ENCODE measurements at places on chromosomes 7 and 10.

DNA sequence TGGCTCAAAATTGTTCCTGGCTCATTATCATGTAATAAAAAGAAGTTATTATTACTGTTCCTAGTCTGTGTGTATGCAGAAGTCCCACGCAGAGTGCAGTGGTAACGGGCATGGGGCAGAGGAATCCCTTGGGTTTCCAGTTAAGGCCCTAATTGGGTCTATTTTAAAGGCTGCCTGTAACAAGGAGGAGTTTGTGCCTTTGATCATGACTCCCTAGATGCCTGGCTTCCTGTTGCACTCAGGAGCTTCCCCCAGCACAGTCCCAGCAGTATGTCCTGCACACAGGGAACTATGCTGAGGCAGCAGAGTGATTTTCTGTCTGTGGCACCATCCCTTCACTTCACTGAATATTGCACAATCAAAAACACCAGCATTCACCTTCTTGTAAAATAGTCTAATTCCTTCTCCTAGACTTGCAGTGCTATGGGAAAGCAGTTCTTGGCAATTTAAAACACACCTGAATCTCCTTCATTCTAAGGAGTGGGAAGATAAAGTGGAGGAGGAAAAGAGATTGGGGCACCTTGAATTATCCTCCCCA, 22.9 kb downstream of the SORCS1 start:
- no peak for DNase-seq

- no peak for DNase-seq
Measured at GRCh38 chr7:40283391-40283790, 148.6 kb downstream of the SUGCT start.

DNA sequence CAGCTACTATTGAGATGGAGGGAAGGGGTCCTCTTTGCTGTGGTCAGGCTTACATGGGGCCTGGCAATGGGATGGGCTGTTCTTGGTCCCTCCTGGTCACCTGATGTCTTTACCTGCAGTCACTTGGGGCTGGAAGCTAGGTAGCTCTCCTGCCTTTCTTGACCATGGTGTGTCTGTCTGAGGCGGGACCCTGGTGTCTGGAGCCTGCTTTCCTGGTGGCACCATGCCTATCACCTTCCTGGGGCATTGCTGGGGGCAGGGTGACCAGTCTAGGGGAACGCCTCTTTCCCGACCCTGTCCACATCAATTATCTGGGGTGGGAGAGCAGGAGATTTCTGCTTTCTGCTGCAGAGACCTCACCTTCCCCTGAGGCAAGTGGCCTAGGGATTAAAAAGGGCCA, 55.6 kb downstream of the ARHGAP22 start:
- DNase-seq: no peak

- no peak for DNase-seq
Measured at GRCh38 chr10:62636825-62637248, 167.7 kb upstream of the ADO start.

- no peak for DNase-seq
Measured at GRCh38 chr10:55509168-55509567, 708.1 kb upstream of the PCDH15 start.

DNA sequence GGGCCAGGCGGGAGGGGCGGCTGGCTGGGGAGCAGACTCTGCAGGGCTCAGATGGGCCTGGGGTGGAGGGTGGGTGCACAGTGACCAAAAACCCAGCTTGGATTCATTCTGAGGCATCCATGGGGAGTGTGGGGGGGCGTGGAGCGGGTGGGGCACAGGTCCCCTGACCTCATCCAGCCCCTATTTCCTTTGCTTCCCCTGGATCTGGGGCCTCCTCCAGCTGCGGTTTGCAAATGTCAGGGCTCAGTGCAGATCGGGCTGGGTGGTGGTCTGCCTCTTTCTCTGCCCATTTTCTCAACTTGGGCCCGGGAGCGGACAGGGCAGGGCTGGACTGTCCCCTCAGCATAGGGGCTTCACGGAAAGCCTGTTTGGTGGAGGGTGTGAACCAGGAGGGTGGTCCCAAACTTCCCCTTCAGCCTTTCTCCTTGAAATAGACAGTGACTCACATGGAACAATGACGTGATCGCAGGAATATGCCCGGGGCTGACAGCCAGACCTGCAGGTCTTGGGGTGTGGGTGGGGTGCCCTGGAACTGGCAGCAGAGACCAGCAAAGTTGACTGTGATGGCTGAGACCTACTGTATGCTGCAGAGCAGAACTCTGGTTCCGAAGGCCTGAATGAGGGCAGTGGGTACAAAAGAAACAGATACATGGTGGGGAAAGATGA, 72.9 kb upstream of the PODXL start:
- no peak for DNase-seq

- DNase-seq: no peak
Measured at GRCh38 chr10:64574371-64574770, 1053.2 kb downstream of the REEP3 start.

GRCh38 chr7:81206217-81206616, 287.4 kb upstream of the SEMA3C start:
- DNase-seq: no peak

GRCh38 chr7:151379534-151380198, 30.2 kb downstream of the WDR86 start:
- DNase-seq: peak; percentile 15

- DNase-seq: no peak
Measured at GRCh38 chr7:100467638-100468373, 3.7 kb upstream of the SPACDR start.

DNA sequence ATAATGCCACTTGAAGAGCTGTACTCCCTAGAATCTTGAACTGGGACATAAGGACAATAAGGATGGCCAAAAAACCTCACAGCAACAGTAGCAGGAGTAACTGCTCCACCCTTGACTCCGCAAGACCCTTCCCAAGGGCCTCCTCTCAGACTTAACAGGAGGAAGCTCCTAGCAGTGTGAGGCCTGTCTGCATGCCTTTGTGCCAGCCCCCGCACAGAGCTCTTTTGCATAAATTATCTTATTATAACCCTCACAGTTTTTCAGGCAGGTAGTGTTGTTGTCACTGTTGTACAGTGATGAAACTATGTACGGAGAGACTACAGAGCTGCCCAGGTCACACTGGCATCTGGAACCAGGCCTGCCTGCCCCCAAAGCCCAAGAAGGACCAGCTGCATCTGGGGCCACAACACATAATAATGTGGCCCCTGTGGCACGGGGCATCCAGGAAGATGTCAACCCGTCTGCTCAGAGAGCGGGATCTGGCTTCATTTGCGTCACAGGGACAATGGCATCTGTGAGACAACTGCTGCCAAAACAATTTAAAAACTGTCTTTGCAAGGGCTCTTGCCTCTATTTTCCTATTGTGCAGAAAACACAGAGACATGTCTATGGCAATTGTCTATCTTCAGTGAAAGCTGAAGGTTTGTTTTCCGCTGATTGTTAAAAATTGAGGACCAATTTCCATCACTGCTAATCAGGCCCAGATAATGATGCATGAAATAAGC, 249.3 kb upstream of the GRB10 start:
- DNase-seq: no peak

DNA sequence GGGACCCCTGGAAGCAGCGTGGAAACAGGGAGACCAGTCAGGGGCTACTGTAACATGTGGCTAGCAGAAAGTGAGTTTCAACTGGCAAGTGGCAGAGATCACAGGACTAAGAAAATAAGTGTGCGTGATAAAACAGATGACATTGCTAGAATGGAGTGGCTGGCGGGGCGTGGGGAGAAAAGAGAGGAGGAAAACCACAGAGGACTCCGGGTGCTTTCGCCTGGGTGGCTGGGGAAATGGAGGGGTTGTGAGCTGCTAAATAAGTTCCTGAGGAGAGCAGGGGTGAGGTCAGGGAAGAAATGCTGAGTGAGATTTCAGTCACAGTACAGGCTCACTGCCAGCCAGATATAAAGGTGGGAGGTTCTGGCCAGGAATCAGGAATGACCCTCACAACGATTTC, 166.9 kb downstream of the MYOF start:
- no peak for DNase-seq

GRCh38 chr10:93126483-93127052, 52.9 kb downstream of the CYP26A1 start:
- DNase-seq: no peak

- no peak for DNase-seq
Measured at GRCh38 chr10:78739444-78740053, 329.2 kb upstream of the ZMIZ1 start.

DNA sequence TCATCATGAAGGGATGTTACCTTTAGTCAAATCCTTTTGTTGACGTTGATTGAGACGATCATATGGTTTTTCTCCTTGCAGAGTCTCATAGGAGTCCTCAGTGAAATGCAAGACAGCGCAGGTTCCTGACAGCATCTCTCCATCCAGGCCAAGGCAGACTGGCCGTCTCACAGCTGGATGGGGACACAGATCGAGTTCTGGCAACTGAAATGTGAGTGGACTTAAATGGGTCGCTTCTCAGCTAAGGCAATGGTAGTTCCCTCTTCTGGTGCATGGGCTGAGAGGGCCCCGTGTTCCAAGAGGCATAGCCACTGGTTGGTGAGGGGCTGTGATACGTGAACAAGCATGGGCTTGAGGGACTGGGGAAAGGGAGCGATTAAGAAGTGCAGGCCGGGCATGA, 99.3 kb upstream of the CPXM2 start:
- DNase-seq: no peak

- no peak for DNase-seq
Measured at GRCh38 chr10:28711041-28711440, 33.7 kb downstream of the BAMBI start.

GRCh38 chr7:131042269-131043160, 285.2 kb upstream of the MKLN1 start:
- DNase-seq: no peak

DNA sequence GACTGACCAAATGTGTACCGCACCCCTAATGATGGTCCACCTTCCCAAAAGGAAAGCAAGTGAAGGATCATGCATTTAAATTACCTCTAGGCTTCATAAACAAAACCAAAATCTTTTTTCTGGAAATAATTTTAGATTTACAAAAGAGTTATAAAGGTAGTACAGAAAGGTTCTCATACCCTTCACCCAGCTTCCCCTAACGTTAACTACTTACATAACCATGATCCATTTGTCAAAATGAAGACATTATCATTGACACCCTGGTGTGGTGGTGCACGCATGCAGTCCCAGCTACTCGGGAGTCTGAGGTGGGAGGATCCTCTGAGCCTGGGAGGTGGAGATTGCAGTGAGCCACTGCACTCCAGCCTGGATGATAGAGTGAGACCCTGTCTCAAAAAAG, 75.1 kb upstream of the TCF7L2 start:
- DNase-seq: no peak

DNA sequence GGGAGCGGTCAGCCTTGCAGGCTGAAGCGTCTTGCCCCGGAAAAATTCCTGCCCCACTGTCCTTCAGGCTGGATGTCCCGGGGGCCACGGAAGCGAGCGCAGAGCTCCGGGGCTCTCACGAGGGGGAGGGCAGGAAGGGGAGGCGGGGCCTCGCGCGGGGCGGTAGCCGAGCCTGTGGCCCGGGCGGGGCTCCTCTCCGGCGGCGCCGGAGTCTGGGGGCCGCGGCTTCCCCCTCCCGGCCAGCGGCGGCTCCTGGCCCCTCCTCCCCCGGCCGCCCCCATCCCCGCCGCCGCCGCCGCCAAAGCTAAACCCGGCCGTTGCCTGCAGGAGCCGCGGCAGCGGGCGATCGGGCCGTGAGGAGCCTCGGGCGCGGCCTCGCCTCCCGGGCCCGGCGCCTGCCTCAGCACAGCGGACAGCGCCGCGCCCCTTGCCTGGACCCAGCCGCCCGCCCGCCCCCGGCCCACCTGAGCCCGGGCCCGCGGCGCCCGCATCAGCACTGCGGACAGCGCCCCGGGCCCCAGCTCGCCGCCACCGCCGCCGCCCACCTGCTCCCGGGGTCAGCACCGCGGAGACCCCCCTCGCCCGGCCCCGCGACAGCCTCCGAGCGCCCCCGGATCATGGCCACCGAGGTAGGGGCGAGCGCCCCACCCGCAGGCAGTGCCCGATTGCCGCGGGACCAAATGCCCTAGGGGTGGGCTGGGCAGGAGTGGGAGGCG, at the start of gene GOLGA7B:
GOLGA7B (plus strand) TSS at position 157 of the 716 bp plus-strand sequence; CDS start at position 618, 461 bp downstream.
- DNase-seq: peak; percentile 67

DNA sequence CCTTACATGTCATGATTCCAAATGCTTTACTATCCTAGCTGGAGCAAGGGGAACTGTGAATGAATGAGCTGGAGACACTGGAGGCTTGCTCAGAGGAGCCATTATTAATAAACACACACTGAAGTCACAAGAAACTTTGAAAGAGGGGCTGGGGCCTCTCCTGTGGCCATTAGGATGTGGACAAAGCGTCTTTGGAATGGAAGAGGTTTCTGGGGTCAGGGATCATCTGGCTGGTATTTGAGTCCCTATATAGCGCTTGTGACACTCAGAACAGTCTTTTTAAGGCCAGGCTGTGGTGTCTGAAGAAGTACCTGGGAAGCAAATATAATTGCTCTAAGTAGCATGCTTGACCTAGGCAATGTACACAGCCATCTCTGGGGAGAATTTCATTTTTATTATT, 193.0 kb downstream of the JCAD start:
- DNase-seq: no peak

GRCh38 chr7:16098585-16099179, 322.7 kb downstream of the CRPPA start:
- no peak for DNase-seq

GRCh38 chr10:9743639-9744038, 1274.0 kb upstream of the CELF2 start:
- no peak for DNase-seq

- peak; percentile 11 for DNase-seq
Measured at GRCh38 chr7:81482600-81483186, 287.2 kb downstream of the HGF start.

GRCh38 chr7:139936760-139937310, 107.8 kb downstream of the TBXAS1 start:
- no peak for DNase-seq

- no peak for DNase-seq
Measured at GRCh38 chr10:79404690-79405131, 40.7 kb downstream of the ZCCHC24 start.

DNA sequence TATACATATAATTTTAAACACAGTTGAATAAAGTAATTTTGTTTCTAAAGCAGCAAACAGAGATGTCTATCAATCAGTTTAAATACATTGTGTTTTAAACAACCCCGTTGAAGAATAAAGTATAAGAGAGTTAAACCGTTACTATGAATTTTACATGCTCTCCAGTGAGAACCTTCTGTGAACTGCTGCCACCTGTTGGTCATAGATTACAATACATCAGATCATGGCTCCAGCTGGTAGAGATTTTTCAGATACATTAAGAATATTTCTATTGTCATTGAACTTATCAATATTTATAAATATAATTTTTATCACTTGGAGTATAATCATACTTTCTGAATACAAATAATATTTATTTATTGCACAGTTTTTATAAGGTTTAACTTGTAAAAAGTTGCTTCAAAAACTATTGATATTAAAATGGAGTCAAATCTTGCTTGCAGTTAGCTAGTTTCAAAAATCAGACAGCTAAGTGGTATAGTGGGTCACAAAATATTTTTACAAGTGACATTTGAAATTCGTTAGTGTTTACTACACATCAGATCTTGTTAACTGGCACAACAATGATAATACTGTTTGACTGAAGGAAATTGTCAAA, 561.2 kb upstream of the PHF14 start:
- DNase-seq: no peak

GRCh38 chr7:131769241-131769640, 212.8 kb upstream of the PODXL start:
- no peak for DNase-seq

GRCh38 chr7:151427705-151428377, 12.1 kb downstream of the CRYGN start:
- DNase-seq: no peak
